ENCODE measurements at places on chromosomes 12 and 14. TPM values are rescaled to one million over a fixed set of nuclear protein-coding genes. Genes with fewer than 3 reads are reported as not detected.

GRCh38 chr12:122107261-122107660 lies 28.7 kb downstream of the MLXIP start:
- no peak for DNase-seq

DNA sequence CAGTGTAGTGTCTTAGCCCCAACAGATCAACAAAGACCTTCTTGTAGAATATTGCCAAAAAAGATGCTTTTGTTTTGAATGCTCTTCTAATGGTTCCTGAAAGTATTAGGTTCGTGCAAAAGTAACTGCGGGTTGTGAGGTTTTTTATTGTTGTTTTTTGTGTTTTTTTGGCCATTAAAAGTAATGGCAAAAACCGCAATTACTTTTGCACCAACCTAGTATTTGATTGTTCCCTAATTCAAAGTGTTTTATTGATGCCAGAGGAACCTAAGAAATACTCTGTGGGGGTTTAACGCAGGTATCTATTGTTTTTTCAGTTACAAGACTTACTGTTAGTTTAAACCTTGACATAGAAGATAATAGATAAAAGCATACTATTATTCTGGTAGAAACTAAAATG lies 150.8 kb upstream of the DAAM1 start:
- no peak for DNase-seq

- DNase-seq, result no peak
These were observed 9.5 kb downstream of the HSP90AA1 start for GRCh38 chr14:102077382-102077709.

DNA sequence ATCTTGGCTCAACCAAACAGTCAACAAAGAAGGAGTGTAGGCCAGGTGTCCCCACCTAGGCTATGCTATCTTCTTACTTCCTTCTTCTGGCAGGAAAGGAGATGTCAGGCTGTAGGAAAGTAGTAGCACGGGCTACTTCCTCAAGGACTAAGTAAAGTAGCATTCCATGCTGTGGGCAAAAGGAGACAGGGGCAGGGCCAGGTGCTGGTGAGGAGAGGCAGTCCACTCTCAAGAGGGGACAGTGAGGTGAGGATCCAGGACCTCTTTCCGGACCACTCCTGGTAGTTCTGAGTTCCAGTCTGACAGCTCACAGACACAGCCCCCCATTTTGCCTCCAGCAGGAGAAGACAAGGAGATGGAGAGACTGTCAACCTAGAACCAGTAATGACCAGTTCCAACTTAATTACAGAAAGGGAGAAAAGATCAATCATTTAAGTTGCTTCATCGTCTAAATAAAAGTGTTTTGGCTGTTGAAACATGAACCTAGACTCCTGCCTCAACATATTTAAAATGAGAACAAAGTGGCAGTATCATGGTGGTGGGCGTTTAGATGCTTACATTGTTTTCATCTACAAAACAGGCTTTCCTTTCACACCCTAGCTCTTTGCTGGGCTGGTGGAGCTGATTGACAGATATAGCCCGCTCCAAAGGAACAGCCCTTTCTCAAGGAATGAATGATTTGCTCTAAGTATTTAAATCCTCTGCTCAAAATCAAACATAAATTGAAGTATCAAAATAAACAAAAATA lies 5.1 kb upstream of the SSTR1 start:
- no peak for DNase-seq

GRCh38 chr14:102602421-102603292 lies 10.2 kb downstream of the RCOR1 start:
- no peak for DNase-seq

- no peak for DNase-seq
These were observed 13.3 kb upstream of the EIF4B start for GRCh38 chr12:52992699-52993557.

- DNase-seq, result peak; percentile 82
These were observed 12.4 kb downstream of the MGST1 start for GRCh38 chr12:16359512-16360491.

DNA sequence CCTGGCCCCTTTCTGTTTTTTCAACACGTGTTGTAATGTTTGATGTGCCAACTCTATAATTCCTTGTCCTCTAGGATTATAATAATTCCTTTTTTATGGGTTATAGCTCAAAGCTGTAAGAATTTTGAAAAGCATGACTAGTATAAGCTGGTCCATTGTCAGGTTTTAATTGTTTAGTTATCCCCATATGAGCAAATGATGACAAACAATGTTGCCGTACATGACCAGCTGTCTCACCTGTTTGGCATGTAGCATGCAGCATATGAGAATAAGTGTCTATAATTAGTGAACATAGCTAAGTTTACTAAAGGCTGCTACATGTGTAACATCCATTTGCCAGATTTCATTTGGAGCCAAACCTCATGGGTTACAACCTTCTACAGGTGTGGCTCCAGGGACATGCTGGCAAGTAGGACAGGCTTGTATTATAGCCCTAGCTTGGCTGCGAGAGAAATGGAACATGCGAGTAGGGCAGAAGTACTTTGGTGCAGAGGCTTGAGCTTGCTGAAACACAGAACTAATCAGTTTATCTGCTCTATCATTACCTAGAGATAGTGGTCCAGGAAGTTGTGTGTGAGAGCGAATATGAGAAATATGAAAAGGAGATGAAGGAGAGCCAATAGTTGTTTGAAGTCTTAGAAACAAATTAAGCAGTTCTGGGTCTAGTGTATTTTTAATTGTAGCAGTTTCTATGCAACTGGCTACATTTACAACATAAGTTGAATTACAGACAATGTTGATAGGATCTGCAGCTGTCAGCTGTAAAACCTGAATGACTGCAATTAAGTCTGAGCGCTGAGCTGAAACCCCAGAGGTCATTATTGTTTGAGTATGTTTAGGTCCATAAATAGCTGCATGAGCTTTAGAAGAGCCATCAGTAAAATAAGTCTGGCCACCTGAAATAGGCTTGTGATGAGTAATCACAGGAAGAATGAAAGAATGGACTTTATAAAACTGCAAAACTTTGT lies 22.6 kb upstream of the MAPKAPK5 start:
- DNase-seq, result no peak

DNA sequence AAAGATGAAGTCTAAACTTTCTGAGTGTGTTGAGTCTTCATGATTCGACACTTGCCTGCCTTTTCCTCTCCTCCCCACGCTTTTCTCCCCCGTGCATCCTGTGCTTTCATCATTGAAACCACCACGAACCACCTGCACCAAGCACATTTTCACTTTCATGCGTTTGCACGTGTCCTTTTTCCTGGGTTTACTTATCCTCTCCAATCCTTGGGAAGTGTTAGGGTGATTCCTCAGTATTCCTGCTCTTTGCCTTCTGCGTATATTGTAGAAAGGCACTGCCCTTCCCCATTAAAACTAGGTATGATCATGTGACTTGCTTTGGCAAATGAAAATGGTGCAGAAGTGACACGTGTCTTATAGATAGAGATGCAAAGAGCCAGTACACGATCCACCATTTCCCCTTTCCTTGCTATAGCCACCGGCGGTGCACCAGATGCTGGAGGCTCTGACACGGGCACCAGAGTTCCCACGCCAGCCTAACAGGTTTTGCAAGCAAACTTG lies 106.6 kb downstream of the BRMS1L start:
- DNase-seq, result no peak

- DNase-seq, result no peak
These were observed 14.4 kb downstream of the FGD6 start for GRCh38 chr12:95202691-95203486.

- no peak for DNase-seq
These were observed 160.5 kb downstream of the KITLG start for GRCh38 chr12:88419794-88420193.

- DNase-seq, result no peak
These were observed 1155.2 kb downstream of the TMEM121 start for GRCh38 chr14:106681568-106681967.

DNA sequence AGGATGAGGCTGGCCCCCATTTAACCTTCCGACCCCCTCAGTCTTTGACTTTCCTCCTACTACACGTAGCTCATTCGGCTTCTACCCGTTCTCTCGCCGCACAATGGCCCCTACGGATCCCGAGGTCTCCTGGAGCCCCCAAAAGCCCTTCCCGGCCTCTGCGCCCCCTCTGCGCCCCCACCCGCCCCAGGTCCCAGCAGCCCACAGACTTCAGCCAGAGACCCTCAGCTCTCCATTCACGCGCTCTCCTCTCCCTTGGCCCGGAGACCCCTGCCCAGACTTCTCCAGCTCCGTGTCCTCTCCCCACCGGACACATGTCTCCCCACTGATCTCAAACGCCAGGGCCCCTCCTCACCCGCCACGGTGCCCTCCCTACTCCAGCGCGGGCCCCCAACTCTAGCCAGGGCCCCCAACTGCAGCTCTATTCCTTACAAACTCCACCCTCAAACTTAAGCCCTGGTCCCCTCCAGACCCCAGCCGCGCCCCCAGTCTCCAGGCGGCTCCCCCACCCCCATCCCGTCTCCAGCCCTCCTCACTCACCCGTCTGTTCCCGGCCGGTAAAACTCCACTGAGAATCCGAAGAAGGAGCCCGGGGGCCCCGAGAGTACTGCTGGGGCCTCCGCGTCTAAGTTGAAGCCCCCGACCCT lies 502 bp downstream of the ITGA5 start:
- DNase-seq, result no peak

DNA sequence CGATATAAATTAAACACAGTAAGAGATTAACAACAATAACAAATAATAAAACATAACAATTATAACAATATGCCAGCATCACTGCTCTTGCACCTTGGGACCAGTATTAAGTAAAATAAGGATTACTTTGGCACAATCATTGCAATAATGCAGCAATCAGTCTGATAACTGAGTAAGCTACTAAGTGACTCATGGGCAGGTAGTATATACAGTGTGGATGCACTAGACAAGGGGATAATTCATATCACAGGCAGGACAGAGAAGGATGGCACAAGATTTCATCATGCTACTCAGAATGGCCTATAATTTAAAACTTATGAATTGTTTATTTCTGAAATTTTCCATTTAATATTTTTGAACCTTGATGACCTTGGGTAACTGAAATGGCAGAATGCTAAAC lies 290.7 kb downstream of the ALG10B start:
- DNase-seq, result no peak

DNA sequence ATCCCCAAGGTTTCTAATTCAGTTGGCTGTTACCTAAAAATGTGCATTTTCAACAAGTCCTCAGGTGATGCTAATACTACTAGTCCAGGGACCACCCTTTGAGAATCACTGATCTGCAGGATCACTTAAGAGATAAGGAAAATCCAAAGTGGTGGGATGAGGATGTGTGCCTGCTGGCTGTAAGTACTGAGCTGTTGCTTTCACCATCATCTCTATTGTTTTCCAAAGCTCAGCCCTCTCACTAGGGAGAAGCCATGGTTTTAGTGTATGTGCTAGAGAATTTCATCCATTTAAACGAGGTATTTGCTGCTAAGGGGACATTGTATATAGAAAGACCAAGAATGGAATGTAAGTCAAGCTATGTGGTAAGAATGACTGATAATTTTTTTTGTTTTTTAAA lies 202.3 kb downstream of the KIF21A start:
- no peak for DNase-seq

GRCh38 chr12:130016194-130016593 lies 112.4 kb upstream of the TMEM132D start:
- no peak for DNase-seq

DNA sequence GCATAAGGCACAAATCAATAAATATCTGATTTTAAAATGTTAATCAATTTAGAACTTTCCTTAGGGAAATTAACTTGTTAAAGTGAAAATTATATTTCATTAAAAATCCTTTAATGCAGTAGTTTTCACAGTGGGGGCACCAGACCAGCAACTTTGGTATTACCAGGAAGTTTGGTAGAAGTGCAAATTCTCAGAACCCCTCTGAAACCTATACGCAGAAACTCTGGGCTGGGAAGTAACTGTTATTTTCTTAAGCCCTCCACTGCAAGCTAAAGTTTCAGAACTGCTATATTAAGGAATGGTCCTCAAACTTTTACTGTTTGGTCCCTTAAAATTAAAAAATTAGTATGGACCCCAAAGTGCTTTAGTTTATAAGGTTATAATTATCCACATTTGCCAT lies 35.7 kb downstream of the GNPTAB start:
- no peak for DNase-seq

DNA sequence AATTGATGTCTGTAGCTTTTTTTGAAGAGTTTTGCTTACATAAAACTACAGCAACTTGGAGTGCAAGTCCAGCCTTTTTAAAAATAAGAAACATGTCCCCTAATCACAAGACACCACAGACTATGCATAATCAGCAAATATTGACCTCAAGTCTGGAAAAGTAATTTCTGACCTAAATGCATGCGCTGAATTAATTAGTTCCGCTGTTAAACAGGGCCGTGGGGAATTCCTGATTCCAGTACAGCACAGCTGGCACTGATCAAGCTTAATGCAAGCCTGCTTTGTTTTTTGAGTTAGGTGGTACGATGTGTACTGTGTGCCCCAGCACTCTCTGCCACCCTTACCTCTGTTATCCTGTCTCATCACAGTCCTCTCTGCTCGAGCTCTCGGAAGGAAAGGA lies 9.2 kb downstream of the MLH3 start:
- DNase-seq, result no peak

GRCh38 chr14:60753264-60754119 lies 18.9 kb downstream of the MNAT1 start:
- no peak for DNase-seq

- no peak for DNase-seq
These were observed 1.3 kb downstream of the AK7 start for GRCh38 chr14:96393071-96393691.

- DNase-seq, result no peak
These were observed 1.4 kb downstream of the BCL11B start for GRCh38 chr14:99270458-99271220.

The IQSEC3 gene
- total RNA-seq, result 4.6 TPM

The SENP1 gene
- total RNA-seq, result 16.9 TPM

The SAMD15 gene
- 0.41 TPM for total RNA-seq

The LBHD2 gene
- not detected for total RNA-seq

The KLRC3 gene
- not detected for total RNA-seq

The KLRG1 gene
- total RNA-seq, result 3.3 TPM

The NRIP2 gene
- total RNA-seq, result 0.61 TPM

The MYRFL gene
- total RNA-seq, result not detected

The SDS gene
- 2.4 TPM for total RNA-seq

The SLC17A8 gene
- total RNA-seq, result 0.14 TPM
